Osteoblast (primary cell): ENCODE measurements at places on chromosomes 16 and 17. TPM values are rescaled to one million over a fixed set of nuclear protein-coding genes. Genes with fewer than 3 reads are reported as not detected.
A peak's percentile ranks its signal among the peaks of the same experiment; 100 is the strongest.

GRCh38 chr17:47684025-47684424 is 9.9 kb upstream of the TBKBP1 start:
- no peak overlapping the region for H3K4me3 ChIP-seq
- no peak for DNase-seq
- peaks cover 63% of the 10 kb centered on the region for H3K36me3 ChIP-seq
- no peaks in the 10 kb centered on the region for H3K27me3 ChIP-seq
- peak overlapping the region; percentile 5 for H3K27ac ChIP-seq

DNA sequence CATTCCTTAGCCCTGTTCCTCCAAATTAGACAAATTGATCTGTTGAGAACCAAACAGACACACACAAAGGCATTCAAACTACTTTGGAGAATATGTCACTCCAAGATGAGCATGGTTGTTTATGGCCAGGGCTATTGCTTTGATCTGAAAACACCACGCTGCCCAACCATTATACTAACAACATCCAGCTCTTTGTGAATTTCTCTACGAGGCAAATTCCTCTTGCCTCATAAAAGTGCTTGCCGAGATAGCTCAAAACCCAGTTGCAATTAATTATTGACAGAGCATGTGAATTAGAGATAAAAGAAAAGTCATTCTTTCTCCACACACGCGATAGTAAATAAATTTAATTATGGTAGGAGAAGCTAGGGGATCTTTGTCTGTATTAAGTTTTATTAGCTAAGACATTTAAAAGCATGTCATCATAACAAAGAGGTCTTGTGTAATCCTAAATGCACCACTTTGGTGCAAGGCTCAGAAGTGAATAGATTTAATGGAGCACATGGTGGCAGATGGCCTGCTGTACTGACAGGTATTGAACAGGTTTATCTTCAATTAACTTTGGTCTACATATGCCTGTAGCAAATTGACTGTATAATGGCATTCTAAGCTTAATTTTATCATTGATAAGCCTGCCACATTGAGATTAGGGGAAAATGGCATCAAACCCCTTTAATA is 441.8 kb downstream of the HS3ST4 start:
- H3K27me3 ChIP-seq, result no peaks in the 10 kb centered on the region
- no peak for DNase-seq
- no peak overlapping the region for H3K27ac ChIP-seq

Gene BORCS6
- total RNA-seq, result 9.4 and 11.5 TPM in 2 replicates

GRCh38 chr16:64657316-64658011 is 464.4 kb downstream of the CDH11 start:
- peak overlapping the region; percentile 64 for H3K27ac ChIP-seq
- peak; percentile 46 for DNase-seq
- H3K27me3 ChIP-seq, result no peaks in the 10 kb centered on the region
- no peak overlapping the region for H3K4me3 ChIP-seq
- H3K36me3 ChIP-seq, result no peaks in the 10 kb centered on the region
- peaks cover 25% of the 10 kb centered on the region for H3K4me1 ChIP-seq

DNA sequence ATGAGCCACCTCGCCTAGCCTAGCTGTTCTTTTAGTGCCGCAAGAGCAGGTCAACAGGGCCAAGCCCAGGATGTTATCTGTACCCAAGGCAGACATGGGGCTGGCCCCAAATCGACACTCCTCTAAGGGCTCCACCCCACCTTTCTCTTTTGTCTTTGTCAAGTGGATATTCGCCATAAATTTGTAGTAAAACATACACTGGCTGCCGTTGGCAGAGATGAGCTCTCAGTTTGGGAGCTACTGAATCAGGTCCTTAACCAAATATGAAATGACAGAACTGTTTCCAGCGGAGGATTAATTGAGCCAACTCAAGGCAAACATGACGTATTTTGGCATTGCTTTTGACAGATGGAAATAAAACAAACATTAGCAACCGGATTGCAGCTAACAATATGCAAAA is 556.9 kb upstream of the CDH5 start:
- DNase-seq, result no peak
- no peaks in the 10 kb centered on the region for H3K36me3 ChIP-seq
- H3K4me1 ChIP-seq, result no peaks in the 10 kb centered on the region
- no peaks in the 10 kb centered on the region for H3K27me3 ChIP-seq

DNA sequence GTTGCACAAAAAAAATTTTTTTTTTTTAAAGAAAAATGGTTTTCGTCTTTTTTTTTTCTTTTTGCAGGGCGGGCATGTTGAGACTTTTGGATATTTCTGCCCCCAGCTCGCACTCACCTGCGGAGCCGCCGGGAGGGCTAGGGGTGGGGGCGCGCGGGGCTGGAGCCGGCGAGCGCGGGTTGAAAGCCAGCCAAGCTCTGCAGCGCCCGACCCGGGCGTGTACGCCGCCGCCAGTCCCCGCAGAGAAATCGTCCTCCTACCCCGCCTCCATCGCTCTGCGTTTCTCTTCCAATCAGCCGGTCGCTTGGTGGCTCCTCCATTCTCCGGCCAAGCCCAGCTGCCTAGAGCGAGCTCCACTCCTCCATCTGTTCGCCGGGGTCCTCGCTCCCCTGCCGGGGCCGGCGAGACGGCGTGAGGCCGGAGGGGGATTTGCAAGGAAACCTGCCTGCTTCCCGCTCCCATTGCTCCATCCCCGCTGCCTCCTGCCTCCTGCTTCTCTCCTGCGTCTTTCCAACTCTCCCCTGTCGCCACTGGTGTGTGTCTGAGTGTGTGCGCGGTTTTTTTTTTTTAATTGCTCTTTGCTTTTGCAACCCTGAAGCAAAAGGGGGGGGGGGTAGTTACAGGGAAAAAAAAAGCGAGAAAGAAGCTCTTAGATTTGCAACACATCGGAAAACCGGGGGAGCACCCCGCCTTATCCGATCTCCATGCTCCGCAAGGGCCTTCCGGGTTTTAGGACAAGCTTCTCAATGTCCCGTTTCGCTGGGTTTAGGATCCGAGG is 1.8 kb upstream of the UBTF start:
- H3K27ac ChIP-seq, result peak overlapping the region; percentile 96
- peaks cover 7% of the 10 kb centered on the region for H3K36me3 ChIP-seq
- no peaks in the 10 kb centered on the region for H3K27me3 ChIP-seq
- peak overlapping the region; percentile 84 for H3K4me3 ChIP-seq
- DNase-seq, result peak; percentile 94
- peaks cover 38% of the 10 kb centered on the region for H3K4me1 ChIP-seq

Gene SKAP1
- total RNA-seq, result not detected in 2 replicates

Gene TNFRSF13B
- total RNA-seq, result not detected in 2 replicates

Gene PRSS33
- total RNA-seq, result not detected in 2 replicates

Gene KRT222
- under 0.01 TPM in 2 replicates for total RNA-seq

DNA sequence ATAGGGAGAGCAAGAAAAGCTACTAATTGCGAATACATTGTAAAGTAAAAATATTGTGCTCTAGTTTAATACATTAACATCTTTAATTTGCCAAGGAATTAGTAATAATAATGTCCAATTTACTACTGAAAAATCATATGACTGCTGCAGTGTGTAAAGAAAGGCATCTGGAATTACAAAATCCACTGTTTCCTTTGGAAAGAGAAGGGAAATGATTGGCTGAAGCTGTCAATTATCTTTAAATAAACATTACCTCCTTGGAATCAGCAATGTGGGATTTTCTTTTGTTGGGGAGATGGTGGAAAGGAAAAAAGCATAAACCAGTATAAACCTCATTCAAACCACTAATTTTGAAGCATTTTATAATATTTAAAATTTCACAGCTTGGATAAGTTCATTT is 276.0 kb downstream of the MAP2K6 start:
- H3K4me1 ChIP-seq, result no peaks in the 10 kb centered on the region
- DNase-seq, result no peak
- no peak overlapping the region for H3K27ac ChIP-seq
- H3K36me3 ChIP-seq, result no peaks in the 10 kb centered on the region
- H3K27me3 ChIP-seq, result no peaks in the 10 kb centered on the region

DNA sequence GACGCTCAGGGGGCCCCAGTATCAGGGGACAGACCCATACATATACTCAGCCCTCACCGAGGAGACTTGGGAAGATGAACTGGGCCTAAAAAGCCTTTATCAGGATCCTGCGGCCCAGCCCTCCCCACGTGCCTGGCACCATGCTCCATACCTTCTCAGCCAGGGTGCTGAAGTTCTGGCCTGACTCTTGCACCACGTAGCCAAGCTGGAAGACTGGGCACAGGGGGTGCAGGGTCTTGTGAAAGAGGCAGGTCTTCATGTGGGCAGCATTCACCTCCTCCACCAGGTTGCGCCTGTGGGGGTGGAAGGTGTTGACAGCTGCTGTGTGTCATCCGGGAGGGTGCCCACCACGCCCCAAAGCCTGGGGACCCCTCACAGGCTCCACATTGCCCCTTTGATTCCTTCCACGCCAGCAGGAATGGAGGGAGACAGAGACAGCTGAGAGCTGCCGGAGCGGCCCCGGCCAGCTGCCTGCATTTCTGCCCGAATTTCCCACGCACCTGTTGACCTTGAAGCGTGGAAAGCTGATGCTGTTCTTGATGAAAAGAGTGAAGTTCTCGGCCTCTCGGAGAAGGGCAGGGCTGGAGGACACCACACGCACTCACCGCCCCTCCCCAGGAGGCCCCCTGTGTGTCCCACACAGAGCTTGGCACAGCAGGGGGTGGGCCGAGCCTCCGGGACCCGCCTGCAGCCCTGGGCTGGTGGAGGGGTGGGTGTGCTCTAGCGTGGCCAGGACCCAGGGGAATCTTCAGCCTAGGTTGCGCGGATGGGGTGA is 10.4 kb upstream of the CAMKK1 start:
- no peaks in the 10 kb centered on the region for H3K27me3 ChIP-seq
- H3K36me3 ChIP-seq, result no peaks in the 10 kb centered on the region
- H3K4me3 ChIP-seq, result no peak overlapping the region
- peak; percentile 43 for DNase-seq
- no peaks in the 10 kb centered on the region for H3K4me1 ChIP-seq
- no peak overlapping the region for H3K27ac ChIP-seq

GRCh38 chr17:2102931-2103809 is 48.3 kb downstream of the HIC1 start:
- no peak overlapping the region for H3K4me3 ChIP-seq
- no peak for DNase-seq
- H3K27ac ChIP-seq, result peak overlapping the region; percentile 20
- H3K27me3 ChIP-seq, result no peaks in the 10 kb centered on the region

Gene C17orf50
- not detected in 2 replicates for total RNA-seq

DNA sequence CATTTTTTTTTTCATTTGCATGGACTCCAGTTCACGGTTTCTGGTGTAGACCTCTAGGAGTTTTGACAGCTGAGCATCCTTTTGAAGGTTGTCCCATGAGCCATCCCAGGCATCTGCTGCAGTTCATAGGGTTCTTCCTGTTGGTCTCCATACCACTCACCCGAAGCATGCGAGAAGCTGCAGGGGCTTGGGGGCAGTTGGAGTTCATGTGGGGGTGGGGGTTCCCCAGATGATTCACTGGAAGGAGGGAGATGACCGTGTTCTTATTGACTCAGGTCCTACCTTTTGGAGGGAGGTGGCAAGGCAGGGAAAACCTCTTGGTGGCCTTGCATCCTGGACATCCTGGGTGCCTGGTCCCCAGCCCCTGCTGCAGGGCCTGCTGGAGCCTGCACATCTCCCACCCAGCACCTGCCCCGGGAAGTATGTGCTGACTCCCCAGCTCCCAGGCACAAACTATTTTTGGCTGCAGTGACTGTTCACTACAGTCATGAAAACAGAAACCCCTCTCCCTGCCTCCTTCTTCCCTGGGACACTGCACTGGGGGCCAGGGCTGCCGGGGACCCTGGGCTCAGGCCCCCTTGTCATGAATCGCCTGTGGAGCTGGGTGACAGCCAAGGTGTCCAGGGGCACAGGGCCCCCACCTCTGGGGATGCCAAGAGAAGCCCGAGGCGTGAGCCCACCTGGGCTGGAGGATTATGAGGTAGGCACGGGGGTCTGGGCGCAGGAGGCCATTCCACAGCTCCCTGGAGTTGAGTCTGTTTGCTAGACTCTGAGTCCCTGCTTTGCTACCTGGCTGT is 64.9 kb upstream of the LGALS9 start:
- no peaks in the 10 kb centered on the region for H3K4me1 ChIP-seq
- peak; percentile 35 for DNase-seq
- H3K36me3 ChIP-seq, result no peaks in the 10 kb centered on the region
- no peaks in the 10 kb centered on the region for H3K27me3 ChIP-seq

Gene KRT28
- total RNA-seq, result not detected in 2 replicates

DNA sequence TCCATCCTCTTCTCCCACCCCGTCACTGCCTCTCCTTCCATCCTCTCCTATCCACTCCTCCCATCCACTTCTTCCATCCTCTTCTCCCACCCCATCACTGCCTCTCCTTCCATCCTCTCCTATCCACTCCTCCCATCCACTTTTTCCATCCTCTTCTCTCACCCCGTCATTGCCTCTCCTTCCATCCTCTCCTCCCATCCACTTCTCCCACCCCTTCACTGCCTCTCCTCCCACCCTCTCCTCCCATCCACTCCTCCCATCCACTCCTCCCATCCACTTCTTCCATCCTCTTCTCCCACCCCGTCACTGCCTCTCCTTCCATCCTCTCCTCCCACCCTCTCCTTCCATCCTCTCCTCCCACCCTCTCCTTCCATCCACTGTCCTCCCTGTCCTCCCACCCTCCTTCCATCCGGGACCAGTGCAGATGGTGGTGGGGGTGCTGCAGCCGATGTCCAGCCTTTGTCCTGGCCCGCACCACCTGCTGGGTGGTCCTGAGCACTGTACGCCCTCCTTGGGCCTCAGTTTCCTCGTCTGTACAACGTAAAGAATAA is 1.1 kb downstream of the WFIKKN1 start:
- DNase-seq, result no peak
- H3K4me3 ChIP-seq, result no peak overlapping the region
- no peak overlapping the region for H3K27ac ChIP-seq
- no peaks in the 10 kb centered on the region for H3K36me3 ChIP-seq
- no peaks in the 10 kb centered on the region for H3K27me3 ChIP-seq
- peaks cover 13% of the 10 kb centered on the region for H3K4me1 ChIP-seq

Gene TP53TG3
- 0.36 TPM in 1 of 2 replicates, not detected in the other for total RNA-seq

Gene SLC16A5
- 16.3 and 19.2 TPM in 2 replicates for total RNA-seq
